ENCODE measurements at places on chromosomes 4 and X.

- no peak for DNase-seq
Observed at GRCh38 chrX:98637451-98637850, 1753.7 kb downstream of the RPA4 start.

DNA sequence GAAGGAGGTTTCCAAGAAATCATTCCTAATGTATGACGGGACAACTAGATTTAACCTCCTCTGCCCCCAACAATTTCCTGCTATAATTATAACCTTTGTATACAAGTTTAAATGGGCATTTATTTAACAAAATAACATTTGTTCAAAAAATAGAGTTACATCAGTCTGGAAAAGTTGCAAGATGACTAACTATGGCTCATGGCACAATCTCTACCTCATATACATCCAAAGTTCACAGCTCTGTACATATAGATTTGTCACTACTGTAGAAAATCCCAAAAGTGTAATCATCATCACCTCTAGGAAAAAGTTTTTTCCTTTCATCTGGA is 3.8 kb upstream of the RPS6KA3 start:
- DNase-seq: no peak

DNA sequence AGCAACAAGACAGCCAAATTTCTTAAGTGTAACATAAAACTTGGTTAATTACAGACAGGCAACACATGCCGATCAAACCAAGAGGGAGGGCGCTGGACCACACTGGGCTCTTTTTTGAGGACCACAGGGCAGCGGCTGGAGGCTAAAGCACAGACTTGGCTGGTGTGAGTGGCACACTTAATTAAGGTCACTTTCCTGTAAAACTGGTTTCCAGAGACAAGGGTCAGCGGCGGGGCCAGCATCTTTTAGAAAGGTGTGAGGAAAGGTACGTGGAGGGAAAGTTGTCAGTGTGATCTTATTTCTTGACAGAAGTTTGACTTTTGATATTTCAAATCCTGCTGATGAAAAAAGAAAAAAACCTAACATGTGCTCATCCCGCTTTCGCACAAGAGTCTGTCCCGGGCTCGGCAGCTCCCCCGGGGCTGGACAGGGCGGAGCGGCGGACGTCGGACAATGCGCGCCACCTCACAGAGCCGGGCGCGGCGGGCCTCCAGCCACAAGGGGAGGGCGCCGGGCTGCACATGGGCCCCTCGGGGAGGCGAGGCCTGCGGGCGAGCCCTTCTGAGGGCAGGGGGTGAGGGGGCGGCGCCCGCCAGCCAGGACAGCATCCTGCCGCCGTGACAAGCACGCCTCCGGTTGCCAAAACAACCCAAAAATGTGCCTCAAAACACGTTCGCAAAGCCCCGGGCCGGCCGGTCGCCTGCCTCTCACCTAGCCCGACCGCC is 660 bp upstream of the HSPA4L start:
- DNase-seq: peak; percentile 36

DNA sequence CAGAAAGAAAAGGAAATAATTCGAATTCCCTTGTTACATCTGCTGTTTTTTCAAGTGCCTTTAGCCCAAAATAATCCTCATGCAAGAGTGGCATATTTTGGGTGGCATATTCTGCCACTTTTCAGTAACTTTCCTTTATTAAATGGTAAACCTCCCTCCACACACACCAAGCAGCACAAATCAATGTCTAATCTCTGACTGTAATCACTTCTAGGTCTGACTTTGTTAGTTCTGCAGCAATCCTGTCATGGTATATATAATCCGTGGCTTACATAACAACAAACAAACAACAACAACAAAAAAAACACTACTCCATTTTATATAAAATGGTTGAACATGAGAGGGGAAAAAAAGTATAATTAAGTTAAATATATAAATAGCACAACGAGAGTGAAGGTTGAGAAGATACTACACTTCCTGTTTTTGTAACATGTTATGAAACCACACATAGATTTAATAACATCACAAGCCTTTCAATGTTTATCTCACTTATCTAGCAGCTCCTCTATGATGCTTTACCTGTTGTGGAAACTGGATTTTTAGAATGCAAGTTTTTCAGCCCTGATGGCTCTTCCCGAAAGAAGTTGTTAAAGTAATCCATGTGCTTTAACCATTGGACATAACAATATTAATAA is 715.4 kb downstream of the GRXCR1 start:
- DNase-seq: no peak

- DNase-seq: no peak
Observed at GRCh38 chr4:121686255-121686654, 10.5 kb downstream of the ANXA5 start.

DNA sequence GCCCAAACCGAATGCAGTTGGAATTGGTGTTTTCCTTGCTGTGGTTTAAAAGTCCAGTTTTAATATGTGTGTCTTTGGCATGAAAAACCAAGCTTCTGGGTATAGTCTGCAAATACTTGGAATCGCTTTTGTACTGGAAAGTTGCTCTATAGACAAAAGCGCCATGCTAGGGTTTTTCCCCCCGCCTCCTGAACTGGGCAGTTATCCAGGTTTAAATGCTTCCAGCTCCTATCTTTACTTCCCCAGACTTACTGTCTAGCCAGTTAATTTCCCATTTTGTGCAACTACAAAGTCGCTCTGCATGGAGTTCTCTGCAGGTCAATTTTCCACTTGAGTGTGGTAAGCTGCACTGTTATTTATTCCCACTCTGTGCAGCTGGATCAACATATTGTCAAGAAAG is 2.7 kb downstream of the RASL11B start:
- DNase-seq: peak; percentile 42
